GF-D8 (cell line): ENCODE measurements at places on chromosomes 2 and 18.
A peak's percentile ranks its signal among the peaks of the same experiment; 100 is the strongest.

DNA sequence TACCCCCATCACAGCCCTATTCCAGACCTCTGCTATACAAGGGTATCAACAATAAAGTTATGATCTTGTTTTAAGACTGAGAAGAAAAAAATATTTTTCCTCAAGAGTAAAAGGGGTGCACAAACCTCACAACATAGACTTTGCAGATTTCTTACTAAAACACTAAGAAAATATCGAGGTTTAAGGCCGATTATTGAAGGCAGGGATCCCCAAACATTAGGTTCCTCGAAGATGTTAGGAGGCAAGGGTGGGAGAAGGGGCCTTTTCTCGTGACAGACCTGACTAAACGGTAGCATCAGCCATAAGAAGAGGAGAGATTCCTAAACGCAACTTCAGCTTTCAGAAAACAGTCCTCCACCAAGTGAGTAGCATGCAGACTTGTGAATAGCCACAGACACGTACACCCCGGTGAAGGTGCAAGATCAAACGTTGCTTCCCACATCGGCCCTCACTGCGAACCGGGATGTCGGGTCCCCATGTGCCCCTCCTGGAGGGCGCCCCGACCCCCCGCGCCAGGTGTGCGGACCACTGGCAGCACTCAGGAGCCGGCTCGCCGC is 678 bp downstream of the PIAS2 start:
- DNase-seq: peak; percentile 33

DNA sequence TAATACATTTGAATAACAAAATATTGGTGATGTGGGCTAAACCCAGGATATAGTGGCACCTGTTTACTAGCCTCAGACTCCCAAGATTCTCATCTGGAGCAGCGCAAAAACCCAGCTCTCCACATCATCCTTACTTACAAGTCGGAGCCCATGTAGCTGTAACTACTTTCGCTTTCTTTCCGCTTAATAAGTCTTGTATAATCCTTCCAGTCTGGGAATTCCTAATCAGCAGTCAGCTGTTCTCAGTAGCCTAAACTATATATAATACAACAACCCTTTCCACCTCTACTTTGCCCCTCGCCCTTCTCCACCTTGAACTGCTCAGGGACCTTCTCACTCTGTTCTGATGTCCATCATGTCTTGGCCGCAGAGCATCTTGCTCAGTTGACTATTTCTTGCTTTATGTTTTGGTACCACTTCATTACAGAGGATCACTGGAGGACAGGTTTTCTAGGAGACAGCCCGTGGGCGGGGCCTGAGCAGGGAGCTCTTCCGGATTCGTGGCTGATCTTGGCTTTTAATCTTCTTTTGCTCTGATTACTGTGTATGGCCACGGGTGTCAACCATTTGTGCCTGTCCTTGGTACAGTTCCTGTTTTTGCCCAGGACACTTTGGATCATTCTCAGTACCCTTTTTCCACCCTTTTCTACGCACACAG is 119.9 kb upstream of the SERTAD2 start:
- no peak for DNase-seq

DNA sequence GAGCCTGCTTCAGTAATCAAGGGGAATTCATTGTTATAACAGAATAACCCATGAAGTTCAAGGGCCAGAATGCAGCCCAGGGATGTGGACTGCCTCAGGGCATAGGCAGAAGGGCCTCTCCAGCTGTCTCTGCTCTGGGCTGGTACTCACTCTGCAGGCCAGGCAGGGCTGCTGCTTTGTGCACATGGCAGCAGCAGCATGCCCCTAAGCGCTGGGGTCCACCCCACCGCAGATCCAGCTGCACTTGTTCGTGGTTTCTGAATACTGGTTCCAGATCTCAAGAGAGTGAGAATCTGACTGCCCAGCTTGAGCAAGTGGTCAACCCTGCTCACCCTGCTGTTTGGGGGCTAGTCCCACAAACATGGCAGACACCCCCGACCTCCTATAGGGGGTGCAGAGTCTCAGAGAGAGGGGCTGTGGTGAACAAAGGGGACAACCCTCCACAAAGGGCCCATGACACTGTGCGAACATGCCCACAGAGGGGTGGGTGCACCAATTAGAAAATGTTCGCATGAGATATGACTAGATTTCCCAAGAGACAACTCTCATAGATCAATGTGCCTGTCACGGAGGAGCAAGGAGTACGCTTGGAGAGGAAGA is 87.3 kb downstream of the ACTR3 start:
- DNase-seq: no peak

GRCh38 chr2:239109041-239109927 is 261.4 kb downstream of the TWIST2 start:
- DNase-seq: no peak

- no peak for DNase-seq
Observed at GRCh38 chr2:9063023-9063606, 59.6 kb upstream of the MBOAT2 start.

DNA sequence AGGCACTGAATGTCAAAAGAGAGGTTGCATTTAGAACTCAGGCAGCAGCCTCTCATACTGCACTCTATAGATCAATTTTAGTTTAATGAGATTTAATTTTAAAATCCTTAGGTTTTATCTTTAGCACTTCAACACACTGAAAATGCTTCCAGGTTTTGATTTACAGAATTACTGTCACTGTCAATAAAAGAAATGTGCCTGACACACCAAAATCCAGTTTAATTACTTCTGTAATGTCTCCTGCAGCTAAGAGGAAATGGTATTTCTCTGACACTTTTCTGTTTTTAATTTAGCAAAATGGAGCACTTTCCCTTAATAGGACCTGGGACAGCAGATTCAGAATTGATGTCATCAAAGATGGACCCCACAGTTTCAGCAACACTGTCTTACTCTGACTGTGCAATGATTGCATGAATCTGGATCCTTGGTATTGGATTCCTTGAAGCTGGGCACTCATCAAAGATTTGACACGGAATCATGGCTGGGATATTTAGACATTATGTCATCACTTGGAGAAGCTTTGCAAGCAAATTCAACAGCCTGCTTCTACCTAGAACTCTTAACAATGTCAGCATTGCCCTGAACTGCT is 576.5 kb downstream of the NRXN1 start:
- DNase-seq: no peak

DNA sequence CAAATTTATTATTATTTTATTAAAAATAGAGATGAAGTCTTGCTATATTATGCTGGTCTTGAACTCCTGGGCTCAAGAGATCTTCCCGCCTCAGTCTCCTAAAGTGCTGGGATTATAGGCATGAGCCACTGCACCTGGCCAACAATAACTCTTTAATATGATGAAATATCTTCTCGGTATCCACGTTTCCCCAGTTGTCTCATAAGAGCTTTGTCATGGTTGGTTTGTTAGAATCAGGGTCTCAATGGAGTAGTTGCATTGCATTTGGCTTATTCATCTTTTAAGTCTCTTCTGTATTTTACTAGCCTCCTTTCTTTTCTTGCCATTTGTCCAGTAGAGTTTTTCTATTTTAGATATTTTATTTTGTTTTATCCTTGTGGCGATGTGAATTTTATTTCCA is 32.7 kb upstream of the DLX2 start:
- no peak for DNase-seq

GRCh38 chr2:150769421-150769820 is 282.0 kb upstream of the RND3 start:
- DNase-seq: no peak

DNA sequence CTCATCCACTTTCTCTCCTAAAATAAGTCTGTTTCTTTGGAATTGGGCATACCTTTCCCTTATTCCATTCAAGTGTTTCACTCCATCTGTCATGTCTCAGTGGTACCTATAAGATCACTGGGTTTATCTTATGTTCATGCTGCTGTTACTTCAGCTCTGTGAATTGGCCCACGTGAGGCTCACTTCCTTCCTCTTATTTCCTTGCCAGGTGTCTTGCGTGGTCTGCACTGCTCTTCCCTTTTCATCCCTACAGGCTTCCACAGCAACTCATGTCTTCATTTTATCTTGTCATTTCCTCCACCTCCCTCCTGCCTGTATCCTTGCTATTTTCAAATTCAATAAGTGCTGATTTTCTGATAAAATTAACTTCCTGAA is 159.1 kb upstream of the ALPP start:
- DNase-seq: peak; percentile 72

- no peak for DNase-seq
Observed at GRCh38 chr2:16330571-16330970, 335.1 kb downstream of the CYRIA start.

- no peak for DNase-seq
Observed at GRCh38 chr18:58476516-58477256, 152.2 kb downstream of the ALPK2 start.

- DNase-seq: no peak
Observed at GRCh38 chr2:63078852-63079606, 28.4 kb downstream of the OTX1 start.

DNA sequence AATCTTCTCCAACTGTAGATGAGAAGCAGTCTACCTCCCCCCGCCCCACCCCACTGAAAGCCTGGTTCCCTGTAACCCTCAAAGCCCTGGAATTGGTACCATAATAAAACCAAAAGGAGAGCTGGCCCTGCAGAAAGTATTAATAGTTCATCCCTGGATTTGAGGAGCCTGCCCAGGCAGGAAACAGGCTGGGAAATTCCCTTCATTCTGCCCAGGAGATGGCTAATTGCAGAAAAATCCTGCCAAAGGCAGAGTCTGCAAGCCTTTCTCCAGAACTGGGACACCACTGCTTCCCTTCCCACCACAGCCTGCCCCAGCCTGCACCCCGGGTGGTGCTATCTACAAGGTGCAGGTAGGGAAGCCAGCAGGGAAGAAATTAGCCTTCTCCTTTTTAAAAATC is 16.3 kb downstream of the GKN2 start:
- no peak for DNase-seq

GRCh38 chr18:55470826-55471225 is 117.2 kb downstream of the TCF4 start:
- DNase-seq: no peak

- DNase-seq: no peak
Observed at GRCh38 chr18:2920027-2920426, 73.2 kb downstream of the EMILIN2 start.

GRCh38 chr2:124112966-124113365 is 87.9 kb downstream of the CNTNAP5 start:
- no peak for DNase-seq

DNA sequence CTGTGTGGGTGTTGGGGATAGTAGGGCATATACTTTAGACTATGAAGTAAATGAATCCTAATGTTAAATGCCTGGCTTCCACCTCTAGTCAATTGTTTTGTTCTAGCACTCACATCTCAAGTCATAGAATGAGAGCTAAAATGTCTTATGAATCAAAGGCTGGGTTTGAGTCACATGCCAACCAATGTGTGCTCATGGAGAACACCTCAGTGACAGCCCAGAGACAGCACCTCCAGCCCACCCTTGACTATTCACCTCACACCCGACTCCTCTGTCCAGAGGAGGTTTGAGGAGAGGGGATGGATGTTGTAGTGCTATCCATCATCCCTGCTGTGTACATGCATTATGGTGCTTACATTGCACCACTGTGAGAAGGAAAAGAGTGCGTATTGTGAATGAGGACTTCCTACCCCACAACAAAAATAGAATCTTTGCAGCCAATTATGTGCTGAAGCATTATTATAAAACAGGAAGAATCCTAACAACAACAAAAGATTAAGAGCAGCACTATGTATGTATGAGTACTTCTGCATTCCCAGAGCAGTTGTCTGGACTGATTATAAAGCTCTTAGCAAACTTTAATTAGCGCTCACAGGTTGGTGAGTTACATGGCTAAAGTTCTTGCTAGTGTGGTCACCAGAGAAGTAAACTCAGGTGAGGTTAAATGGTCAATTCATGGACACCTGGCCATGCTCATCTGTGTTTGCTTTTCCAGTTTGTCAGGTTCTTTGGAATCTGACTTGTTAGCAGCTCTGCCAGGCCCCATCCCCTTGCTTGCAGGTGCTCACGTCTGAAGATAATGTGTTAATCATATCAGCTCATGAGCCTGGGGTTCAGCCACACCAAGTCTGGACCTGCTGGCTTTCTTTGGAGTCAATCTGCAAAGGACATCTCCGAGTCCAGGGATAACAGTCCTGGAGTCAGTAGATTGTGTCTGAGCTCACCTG is 55.3 kb upstream of the NABP1 start:
- DNase-seq: no peak

DNA sequence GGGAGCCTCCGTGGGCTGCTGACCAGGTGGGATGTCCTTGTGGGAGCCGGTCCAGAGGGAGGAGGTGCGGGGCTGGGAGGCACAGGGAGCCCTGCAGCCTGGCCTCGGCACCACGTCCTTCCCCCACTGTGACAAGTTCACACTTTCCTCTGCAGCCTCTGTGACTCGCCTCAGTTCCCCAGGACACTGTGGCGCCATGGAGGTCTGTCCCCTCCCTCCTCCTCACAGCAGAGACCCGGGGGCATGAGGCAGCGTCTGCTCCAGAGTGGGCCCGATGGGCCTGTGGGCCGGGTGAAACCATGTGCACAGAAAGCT is 27.3 kb upstream of the KCNG2 start:
- no peak for DNase-seq

DNA sequence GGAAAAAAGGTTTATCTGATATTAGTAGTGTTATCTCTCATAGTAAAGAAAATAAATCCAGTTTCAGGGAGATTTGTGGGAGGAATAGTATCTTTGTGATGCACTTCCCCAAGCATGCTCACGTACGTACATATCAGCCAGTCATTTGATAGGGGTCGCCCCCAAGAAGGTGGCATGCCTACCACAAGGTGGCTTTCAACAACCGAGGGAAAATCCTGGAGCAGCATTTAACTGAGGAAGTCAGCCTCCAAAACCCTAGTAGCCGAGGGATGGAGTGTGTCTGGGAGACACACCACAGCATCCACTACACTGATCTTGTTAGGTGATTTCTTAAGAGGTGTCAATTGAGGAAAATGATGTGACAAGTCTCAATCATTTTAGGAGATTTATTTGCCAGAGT is 623.9 kb downstream of the NYAP2 start:
- DNase-seq: no peak

- DNase-seq: no peak
Observed at GRCh38 chr2:204948822-204949221, 403.5 kb downstream of the PARD3B start.

DNA sequence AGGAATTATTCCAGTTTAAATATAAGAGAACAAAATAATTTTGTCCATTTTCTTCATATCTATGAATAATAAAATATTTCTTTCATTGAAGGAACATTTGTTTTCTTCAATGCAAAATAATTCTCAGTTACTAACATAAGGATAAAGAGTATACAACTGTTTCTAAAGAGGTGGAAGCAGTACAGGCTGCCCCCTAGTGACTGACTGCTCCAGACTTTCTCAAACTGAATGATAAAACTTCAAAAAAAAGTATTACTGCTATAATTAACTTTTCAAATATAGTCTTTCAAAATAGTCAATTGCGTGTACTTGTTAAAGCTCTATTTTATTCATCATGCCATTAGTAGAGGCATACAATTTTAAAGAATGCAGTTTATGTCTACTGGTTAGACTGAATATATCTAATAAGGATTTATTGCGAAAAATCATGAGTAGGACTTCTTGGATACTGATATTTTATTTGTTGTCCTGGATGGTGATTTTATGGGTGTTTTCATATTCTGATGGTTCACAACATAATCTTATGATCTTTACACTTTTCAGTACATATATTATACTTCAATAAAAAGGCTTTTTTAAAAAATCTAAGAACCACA is 100.1 kb downstream of the WDPCP start:
- peak; percentile 5 for DNase-seq

- DNase-seq: no peak
Observed at GRCh38 chr2:45040786-45041185, 31.5 kb upstream of the SIX2 start.
